MCF 10A (cell line): ENCODE measurements at places on chromosomes 16 and 17.
A peak's percentile ranks its signal among the peaks of the same experiment; 100 is the strongest.

DNA sequence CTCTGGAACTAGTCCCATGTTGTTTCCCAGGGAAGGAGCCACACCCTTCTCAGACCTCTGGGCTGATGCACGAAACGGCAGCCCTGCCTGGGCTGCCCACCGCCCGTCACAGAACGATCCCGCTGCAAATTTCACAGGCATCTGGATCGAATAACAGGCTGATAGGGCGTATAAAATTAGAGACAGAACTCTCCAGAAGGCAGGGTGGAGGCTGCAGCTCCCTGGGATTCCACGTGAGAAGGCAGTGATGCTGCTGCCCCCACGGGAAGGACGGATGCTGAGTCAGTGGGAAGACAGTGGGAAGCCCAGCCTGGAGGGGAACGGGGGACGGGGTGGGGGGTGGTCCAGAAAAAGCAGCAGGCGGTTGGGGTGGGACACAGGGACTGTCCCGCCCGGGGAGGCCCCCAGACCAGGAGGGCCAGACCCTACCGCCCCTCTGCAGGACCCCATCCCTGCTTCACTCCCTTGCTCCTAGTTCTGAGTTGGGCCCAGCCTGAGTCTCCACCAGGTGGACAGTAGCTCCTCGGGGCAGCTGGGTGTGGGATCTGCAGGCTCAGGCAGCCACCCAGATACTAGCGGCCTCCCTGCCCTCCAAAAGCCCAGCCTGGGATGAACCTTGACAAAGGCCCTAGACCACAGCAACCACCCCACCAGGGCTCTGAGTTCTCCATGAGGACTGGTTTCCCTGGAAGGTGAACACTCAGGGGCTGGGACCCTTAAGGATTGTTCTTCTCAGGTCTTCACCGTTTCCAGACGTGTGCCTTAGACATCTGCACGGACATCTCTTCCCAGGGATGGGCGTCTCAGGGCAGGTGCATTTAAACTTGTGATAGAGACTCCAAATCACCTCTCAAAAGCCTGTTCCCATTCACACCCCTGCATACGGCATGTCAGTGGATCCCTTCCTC is 117.8 kb downstream of the METRNL start:
- no peak for DNase-seq

DNA sequence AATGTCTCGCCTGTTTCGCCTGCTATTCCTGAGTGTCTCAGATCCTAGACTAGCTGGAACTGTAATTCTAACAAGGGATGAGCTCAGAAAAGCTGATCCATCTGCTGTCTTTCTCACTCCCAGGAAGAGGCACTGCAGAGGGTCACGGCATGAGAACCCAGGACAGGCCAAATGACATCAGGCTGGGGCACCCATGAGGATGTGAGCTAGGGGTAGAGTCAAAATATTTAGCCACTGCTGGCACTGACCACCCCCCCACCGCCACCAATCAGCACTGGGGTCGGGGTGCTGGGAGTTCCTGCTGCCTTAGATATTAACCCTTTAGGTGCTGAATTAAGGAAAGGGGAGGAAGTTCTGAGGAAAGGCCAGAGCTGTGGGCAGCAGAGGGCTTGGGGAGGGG is 112.4 kb downstream of the IRX3 start:
- DNase-seq: no peak

- DNase-seq: no peak
These were observed 52.1 kb upstream of the FOXF1 start for GRCh38 chr16:86458149-86458777.

- DNase-seq: no peak
These were observed 690.1 kb downstream of the WWOX start for GRCh38 chr16:78789561-78789960.

DNA sequence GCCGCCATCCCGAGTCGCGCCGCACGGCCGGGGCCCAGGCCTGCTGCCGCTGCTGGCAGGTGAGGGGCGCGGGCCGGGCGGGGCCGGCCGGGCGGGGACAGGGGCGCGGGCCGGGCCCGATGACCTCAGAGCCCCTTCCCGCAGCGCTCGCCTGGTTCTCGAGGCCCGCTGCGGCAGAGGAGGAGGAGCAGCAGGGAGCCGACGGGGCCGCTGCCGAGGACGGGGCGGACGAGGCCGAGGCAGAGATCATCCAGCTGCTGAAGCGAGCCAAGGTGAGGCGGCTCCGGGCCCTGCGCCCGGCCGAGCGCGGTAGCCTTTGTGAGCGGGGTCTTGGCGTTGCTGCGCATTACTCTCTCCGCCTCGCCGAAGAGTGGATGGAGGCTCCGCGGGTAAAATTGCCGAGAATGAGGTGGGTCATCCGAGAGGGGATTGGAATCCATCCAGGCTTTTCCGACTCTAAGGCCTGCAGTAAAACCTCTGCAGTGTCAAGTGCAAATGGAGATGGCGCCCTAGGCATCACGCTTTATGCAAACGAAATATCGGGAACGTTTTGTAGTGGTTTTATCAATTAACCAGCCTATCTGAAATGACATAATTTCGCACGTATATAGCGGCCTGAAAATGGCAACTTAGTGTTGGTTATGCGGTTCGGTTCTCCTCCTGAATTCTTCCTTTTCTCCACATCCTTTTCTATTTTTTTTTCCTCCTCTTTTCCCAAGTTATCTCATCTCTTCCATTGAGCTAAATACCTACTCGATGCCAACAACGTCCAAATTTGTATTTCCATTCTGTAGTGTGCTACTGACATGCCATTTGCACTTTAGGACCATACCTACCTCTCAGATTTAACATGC is 577 bp downstream of the TTC19 start:
- peak; percentile 30 for DNase-seq

DNA sequence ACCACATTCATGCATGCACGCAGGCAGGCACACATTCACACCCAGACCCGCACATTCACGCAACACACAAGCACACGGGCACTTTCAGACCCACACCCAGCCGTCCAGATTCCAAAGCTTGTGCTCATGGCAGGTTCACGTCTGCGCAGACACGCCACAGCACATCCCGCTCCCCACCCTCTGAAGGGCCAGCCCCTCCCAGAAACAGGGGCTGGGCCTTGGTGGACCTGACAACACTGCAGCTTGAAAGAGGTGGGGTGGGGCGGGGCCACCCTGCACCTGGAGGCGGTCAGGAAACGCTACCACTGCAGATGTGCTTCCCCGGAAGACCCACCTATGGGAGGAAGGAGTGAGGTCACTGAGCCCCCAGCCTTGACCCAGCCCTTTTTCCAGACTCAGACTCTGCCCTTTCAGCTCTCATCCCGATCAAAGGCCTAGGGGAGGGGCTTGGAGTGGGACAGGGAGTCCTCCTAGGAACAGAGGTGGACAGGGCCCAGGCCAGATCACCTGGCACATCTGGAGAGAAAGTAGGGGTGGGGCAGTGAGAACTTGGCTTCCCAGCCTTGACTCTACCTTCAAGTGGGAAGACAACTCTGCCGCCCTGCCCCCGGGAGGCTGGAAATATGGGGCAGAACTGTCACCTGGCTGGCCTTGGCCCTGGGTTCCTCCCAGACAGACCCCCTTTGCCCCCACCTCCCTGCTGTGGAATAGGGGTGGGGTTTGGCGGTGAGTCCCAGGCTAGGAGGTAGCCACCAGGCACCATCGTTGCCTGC is 11.0 kb downstream of the P3H4 start:
- peak; percentile 94 for DNase-seq

GRCh38 chr16:88008840-88009239 is 57.6 kb downstream of the BANP start:
- DNase-seq: no peak

GRCh38 chr16:73108195-73108963 is 60.5 kb upstream of the ZFHX3 start:
- no peak for DNase-seq

DNA sequence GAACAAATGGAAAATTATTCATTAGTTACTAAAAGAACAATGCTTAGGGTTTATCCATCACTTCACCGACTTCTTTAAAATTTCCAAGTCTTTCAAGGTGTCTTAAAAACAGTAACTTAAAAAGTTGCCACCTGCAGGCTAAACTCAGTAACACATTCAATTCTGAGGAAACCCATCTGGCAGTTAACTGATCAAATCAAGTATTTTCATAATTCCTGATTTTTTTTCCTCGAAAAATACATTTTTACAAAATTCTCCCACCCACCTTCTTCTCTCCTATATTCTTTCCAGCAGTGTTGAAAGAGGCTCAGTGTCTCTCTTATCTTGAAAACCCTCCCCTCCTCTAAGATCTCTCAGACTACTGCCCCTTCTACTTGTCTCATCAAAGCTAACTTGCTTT is 29.9 kb downstream of the PARN start:
- peak; percentile 27 for DNase-seq

- no peak for DNase-seq
These were observed 1.9 kb downstream of the PRKCB start for GRCh38 chr16:23837553-23838308.

DNA sequence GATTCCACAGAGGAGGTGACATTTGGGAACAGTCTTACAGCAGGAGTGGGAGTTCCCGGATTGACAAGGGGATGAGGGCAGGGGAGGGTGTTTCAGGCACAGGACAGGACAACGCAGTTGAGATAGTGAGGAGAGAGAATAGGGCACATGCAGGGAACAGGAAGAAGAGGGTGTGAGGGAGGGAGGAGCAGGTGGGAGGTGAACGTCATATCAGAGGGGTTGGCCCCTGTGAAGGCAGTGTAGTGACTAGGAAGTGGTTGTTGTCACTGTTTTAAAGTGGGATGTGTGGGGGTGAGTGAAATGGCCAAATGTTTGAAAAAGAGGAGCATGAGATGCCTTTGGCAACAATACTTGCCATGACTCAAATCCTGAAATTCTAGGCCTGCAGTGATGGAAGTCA is 12.2 kb downstream of the PRKCB start:
- DNase-seq: no peak

DNA sequence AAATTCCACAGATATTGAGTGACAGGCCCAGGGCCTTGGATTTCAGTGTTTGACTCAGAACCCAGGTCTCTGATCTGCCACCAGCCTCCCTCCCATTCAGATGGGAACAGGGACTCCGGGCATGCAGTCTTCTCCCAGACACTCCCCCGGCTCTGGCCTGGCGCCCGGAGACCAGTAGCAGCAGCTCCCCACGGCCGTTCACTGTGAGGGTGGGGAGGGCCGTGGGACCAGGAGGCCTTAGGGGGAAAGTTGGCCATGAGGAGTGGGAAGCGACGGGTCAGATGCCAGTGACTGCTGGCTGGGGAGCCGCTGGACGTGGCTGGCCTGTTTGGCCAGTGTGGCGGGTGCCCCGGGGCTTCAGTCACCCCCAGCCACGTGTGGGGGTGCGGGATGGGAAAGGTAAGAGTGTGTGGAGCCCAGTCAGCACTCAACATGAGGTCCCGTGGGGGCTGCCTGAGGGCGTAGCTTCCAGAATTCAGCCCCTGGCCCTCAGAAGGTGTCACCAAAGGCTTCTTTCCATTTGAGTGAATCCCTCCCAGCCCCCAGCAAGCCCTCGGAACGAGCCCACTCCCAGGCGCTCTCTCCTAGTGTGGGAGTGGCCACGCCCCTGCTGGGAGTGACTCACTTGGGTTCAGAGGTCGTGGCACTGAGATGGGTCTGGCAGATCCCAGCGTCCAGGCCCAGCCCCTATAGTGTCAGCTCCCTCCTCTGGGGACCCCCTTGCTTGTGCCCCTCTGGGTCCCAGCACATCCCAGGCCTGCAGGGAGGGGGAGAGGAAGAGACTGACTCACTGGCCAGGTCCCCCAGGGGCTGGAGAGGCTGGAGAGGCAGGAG is 309.4 kb downstream of the SEC14L1 start:
- DNase-seq: peak; percentile 52
